CD4-positive, alpha-beta T cell treated with Interleukin-2 at 100 ng/mL for 4 hours (primary cell): ENCODE measurements at places on chromosomes 1 and 21.

GRCh38 chr21:41759926-41760325 lies 6.9 kb downstream of the RIPK4 start:
- DNase-seq = no peak

DNA sequence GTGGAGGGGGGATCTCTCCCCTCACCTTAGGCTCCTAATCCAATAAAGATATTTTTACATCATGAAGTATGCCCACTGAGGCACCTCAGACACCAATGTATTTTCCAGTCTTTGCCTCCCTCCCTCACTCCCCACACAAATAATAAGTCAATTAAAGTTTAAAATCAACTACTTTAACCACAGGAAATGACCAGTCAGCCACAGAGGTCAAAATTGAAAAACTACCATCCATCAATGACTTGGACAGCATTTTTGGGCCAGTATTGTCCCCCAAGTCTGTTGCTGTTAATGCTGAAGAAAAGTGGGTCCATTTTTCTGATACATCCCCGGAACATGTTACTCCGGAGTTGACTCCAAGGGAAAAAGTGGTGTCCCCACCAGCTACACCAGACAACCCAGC lies 70.6 kb upstream of the DYNLT5 start:
- DNase-seq = no peak

DNA sequence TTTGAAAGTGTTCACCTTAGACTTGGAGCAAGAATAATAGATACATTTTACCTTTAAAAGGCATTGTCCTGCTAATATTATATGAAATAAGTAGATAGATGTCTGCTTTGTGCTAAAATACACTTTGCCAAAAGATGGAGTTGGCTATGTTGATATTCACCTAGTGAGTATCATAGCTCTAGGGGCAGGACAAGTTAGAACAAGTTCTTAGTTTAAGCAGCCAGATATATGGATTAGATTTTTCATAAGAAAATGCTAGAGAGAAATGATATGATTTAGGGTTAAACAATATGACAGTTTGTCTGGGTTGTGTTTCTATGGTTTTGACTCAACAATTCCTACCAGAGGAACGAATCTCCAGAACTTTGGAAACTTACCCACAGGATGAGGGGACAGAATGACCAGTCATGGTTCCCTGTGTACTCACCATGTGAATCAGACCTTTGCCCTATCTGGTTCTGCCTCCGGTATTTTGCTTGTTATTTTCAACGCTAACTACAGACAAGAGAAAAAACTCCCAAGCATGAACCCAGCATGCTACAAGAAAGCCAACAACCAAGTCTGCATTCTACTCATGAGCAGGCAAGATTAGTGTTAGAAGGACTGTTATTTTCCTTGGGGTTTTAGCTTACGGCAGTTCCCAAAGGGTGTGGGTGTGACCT lies 1.7 kb downstream of the F5 start:
- peak; percentile 35 for DNase-seq

GRCh38 chr1:112614460-112615065 lies 4.4 kb downstream of the ST7L start:
- peak; percentile 42 for DNase-seq

- peak; percentile 71 for DNase-seq
Measured at GRCh38 chr1:160539990-160540858, 17.2 kb upstream of the SLAMF6 start.

- DNase-seq = no peak
Measured at GRCh38 chr1:157403203-157403602, 149.1 kb downstream of the FCRL5 start.

DNA sequence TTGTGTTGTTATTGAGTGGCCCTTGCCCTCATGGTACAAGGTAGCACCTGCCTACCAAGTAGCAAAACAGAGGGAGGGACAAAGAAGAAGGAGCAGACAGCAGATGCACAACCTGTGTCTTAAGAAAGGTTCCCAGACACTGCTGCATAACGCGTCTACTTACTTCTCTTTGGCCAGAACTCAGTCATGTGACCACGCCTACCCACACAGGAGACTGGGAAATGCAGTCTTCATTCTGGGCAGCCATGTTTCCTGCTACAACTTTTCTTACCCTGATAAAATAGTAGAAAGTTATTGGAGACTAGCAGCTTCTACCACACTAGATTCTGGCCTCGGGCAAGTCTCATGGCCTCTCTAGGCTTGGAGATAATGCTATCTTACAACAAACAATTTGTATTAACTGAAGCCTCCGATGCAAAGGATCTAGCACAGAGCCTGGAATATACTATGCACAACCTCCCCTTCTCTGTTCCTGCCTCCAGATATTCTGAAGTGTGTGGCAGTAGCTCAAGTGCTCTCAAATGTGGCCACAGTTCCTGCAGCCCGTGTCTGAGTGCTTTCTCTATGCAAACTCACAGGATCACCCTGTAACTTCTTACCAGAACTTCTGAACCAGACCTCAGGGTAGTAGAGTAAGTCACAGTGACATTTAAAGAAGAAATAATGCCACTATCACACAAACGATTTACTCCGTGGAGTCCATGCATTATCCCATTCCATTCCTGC lies 34.1 kb upstream of the BTG2 start:
- DNase-seq = peak; percentile 83

DNA sequence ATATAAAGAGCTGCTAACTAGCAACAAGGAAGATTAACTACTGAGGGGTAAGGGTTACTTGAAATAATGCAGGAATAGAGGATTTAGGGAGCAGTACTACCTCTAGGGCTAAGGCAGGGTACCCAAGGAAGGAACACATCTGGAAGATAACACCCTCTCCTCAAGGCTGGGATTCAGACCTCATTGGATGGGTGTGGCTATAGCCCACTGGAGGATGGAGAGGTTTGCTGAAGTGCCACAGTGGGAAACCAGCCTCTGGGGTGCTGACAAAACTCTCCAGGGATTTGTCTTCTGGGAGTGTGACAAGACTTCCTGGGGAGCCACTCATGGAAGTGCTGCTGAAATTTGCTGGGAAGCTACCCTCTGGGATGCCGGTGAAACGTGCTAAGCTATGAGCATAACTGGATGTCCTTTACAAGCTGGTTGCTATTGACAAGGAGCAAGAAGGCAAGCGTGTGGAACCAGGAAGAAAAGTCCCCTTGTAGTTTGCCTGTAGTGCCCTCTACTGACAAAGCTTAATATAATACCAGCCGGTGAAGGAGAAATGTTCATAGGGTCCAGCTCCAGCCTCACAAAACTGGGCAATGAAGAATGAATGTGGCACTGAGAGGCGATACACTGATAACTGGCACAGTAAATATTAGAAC lies 122.8 kb upstream of the USP24 start:
- DNase-seq = peak; percentile 29

- DNase-seq = peak; percentile 56
Measured at GRCh38 chr1:210340841-210341240, 12.1 kb downstream of the HHAT start.

DNA sequence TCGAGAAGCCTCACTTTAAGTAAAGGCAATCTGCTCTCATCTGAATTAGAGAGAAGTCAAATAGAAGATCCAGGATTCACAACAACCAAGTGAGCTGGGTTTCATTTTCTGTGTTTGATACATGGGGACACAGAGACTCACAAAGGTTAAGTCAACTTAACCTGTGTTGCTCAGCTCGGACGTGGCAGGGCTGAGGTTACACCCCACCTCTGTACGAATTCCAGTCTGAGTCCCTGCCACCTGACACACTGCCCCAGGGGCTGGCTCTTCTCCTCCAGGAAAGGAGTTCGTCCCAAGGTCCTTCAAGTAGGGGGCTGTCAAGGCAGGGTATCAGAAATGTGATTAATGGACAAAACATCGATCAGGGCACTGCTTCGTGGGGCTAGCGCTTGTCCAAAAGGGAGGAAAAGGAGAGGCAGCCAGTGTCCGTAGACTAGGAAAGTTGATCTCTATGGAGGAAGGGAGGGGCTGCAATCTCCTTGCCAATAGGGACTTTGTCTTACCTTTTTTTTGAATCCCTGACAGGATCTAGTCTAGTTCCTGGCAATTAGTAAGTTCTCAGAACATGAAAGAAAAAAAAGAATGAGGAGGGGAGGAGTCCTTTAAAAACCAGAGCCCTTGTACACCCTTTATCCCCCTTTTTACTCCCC lies 116.4 kb downstream of the CNIH3 start:
- no peak for DNase-seq

GRCh38 chr1:208799186-208799585 lies 555.0 kb upstream of the PLXNA2 start:
- DNase-seq = no peak
